ENCODE measurements at places on chromosomes 12 and 14.

- no peak for DNase-seq
Observed at GRCh38 chr12:104802208-104802607, 155.9 kb downstream of the SLC41A2 start.

GRCh38 chr12:67752226-67752732 is 103.7 kb downstream of the DYRK2 start:
- DNase-seq = no peak

DNA sequence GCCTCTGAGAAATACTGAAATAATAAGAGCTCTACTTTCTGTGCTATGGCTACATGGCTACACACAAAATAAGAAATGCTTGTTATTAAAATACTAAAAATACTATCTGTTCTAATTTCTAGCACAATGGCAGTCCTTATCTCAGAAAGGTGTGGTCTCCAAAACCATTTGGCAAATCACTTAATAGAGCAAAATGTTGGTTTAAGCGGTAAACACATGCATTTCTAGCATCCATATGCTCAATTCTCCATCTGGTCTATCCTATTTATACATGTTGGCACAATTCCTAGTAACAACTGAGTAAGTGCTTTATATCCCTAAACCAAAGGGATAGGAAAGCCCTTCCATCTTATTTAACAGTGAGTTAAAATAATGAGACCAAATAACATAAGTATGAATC is 107.0 kb downstream of the PAPLN start:
- no peak for DNase-seq

GRCh38 chr12:99455350-99456035 is 192.1 kb upstream of the GARIN6 start:
- DNase-seq = no peak

DNA sequence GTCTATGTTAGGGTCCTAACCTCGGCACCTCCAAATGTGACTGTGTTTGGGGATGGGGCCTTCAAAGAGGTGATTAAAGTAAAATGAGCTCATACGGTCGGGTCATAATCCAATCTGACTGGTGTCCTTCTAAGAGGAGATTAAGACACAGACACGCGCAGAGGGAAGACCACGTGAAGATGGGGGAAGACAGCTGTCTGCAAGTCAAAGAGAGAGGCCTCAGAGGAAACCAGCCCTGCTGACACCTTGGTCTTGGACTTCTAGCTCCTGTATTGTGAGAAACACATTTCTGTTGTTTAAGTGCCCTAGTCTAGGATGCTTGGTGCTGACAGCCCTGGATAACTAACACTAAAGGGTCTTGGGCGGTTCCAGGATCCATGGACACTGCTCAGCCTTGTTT is 109.6 kb downstream of the DICER1 start:
- no peak for DNase-seq
